ENCODE measurements at places on chromosomes 4 and X.

DNA sequence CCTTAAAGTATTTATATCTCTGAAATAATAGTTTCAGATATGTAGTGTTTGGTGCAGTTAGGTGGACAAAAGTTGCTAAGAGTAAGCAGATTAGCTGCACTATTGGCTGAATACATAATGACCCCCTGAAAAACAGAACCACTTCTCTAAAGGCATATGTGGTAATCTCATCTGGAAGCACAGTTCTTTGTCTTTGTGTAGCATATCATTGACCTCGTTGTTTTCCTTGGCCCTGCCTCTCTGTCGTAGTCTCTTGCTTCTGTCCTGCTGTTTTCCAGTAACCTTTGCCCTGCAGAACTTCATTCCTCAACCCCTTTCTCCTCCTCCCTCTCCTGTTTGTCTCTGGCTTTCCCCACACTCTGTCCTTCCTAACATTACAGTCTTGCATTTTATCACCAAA, 41.4 kb downstream of the JADE3 start:
- DNase-seq: no peak

GRCh38 chr4:28093071-28093470, 1232.4 kb downstream of the STIM2 start:
- no peak for DNase-seq

DNA sequence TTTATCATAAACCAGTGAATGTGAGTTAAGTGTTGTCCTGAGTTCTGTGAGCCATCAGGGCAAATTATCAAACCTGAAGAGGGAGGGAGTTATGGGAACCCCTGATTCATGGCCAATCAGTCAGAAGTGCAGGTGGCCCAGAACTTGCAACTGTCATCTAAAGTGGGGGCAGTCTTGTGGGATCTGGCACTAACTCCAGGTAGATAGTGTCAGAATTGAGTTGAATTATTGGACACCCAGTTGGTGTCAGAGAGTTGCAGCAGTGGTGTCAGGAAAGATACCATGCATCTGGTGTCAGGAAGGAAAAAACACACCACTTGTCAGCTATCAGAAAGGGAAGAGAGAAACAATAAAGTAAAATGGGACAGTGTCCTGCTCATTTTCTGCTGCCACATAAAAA, 8.4 kb downstream of the CORIN start:
- DNase-seq: no peak

- DNase-seq: no peak
Measured at GRCh38 chrX:46216406-46216805, 328.8 kb downstream of the ZNF674 start.

- DNase-seq: no peak
Measured at GRCh38 chr4:25863831-25864418, 1.1 kb upstream of the SEL1L3 start.
